ENCODE measurements at places on chromosomes 11 and 22. TPM values are rescaled to one million over a fixed set of nuclear protein-coding genes. Genes with fewer than 3 reads are reported as not detected.

TPBGL gene
- 0.69 TPM for total RNA-seq

DNA sequence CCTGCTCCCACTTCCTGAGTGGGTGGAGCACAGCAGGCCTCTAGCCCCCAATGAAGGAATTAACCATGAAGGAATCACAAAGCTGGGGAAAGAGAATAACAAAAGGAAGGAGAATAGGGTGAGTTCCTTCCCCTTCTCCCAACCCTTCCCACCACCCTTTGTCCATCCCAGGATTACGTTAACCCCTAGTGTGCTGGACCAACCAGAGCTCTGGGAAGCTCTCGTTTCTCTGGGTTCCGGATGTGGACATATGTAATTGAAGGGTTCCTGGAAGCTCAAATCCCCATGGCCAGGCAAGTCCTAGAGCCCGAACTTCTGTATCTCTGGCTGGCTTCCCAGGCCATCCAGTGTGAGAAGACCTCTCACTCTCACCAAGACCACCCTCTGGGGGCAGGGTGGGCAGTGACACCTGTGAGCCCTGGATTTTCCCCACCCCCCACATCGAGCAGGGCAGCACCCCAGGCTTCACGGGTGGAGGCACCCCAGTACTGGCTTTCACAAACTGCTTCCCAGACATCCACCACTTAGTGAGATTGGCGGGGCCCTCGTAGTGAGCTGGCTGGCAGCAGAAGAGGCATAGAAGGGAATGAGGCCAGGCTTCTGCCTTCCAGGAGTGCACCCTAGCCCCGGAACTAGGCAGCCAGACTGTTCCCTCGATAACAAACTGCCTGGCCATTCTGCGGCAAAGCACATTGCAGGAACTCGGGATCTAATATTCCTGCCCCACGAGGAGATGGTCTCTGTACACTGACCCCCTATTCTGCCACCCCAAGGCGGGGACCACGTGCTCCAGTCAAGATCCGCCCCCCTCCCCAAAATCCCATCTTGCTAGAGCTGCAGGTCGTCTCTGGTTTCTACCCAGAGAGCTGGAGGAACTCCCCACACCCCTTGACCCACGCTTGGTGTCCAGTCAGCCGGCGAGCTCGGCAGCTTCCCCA is 2.1 kb downstream of the NECTIN1 start:
- no peak overlapping the region for H3K27ac ChIP-seq
- peak overlapping the region; percentile 78 for H3K4me3 ChIP-seq
- H3K27me3 ChIP-seq = no peaks in the 10 kb centered on the region

GRCh38 chr11:79896258-79896657 is 455.4 kb upstream of the TENM4 start:
- no peak overlapping the region for H3K4me3 ChIP-seq
- no peak for DNase-seq
- H3K4me1 ChIP-seq = no peaks in the 10 kb centered on the region

DNA sequence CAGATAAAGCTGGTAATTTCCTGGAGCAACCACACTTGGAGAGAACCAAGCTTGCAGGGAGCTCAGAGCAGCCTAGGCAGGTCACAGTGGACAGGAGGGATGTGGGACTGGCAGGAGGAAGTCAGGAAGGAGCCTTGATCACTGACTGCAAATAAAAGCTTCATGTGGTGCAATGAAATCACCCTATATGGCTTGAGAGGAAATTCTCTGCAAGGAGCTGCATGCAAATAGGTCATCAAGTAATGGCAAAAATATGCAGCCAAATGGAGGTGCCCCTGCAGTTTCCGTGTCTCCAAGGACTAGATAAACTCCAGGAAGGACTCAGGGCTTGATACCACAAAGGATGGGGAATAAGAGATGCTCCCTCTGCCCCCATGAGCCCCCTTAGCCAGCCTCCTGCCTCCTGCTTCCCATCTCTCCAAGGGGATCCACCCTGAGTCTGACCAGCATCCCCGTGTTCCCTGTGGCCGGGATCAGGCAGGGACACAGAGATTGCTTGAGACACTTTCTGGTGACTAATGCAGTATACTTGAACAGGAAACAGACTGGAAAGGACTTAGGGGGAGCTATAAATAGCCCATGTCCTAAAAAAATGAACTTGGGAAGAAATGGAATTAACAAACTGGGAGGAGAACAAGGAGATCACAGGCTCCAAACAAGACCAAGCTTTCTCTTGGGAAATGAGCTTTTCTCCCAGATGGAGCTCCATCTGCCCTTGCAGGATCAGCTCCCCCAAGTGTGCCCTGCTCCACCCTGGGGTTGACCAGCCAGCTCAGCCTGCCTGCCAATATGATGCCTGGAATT is 23.9 kb upstream of the MICAL2 start:
- peak overlapping the region; percentile 92 for H3K27ac ChIP-seq
- H3K4me3 ChIP-seq = no peak overlapping the region
- peak; percentile 43 for DNase-seq
- H3K36me3 ChIP-seq = no peaks in the 10 kb centered on the region

GRCh38 chr11:112822478-112823274 is 138.5 kb upstream of the NCAM1 start:
- no peak overlapping the region for H3K27ac ChIP-seq
- no peaks in the 10 kb centered on the region for H3K36me3 ChIP-seq
- H3K4me1 ChIP-seq = no peaks in the 10 kb centered on the region
- DNase-seq = no peak
- no peak overlapping the region for H3K4me3 ChIP-seq
- no peaks in the 10 kb centered on the region for H3K27me3 ChIP-seq

DNA sequence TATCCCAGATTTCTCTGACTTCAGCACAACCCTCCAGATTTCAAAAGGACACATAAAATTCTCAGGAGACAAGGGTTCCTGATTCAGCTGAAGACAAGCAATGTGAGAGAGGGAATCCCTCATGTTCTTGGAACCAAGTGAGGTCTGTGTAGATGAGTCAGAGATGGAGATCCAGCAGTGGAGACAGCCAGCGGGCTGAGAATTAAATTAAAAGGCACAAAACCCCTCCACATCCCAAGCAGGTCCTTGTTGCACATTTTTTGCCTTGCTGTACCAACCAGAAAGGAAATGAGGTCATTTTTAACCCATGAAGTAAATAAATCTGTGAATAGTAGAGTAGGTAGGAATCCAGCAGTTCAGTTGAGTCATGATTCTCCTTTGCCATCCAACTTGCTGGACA is 9.7 kb downstream of the MTNR1B start:
- no peaks in the 10 kb centered on the region for H3K27me3 ChIP-seq
- H3K27ac ChIP-seq = no peak overlapping the region
- no peak for DNase-seq
- H3K4me1 ChIP-seq = no peaks in the 10 kb centered on the region
- H3K36me3 ChIP-seq = no peaks in the 10 kb centered on the region

- no peaks in the 10 kb centered on the region for H3K4me1 ChIP-seq
- no peak for DNase-seq
- no peaks in the 10 kb centered on the region for H3K36me3 ChIP-seq
These were observed 721.7 kb downstream of the DLG2 start for GRCh38 chr11:84905411-84905810.

DNA sequence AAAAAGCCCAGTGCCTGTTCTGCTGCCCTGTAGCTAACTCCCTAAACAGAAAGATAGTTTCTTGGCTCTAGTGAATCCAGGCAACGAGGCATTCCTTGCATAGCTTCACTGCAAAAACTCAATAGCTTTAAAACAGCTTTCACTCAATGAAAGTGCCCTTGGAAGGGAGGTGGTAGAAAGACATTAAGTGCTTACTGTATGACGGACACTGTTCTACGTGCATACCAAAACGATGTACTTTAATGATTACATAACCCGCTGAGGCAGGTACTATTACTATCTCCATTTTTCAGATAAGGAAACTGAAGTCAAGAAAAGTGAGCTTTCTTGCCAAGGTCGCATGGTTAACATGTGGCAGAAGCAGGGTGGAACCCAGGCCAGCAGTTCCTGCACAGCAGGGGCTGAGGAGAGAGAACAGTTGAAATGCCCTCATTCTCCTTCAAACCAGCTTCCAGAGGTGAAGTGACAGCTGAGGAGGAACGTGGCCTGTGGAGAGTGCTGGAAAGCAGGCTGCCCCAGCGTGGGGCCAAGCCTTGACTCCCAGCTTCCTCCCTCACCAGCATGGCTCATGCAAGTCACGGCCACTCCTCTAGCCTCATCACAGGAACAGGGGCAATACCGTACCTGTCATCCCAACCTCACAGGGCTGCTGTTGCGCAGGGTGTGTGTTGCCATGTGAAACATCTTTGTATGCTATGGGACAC is 227.5 kb upstream of the NARS2 start:
- H3K36me3 ChIP-seq = no peaks in the 10 kb centered on the region
- no peaks in the 10 kb centered on the region for H3K27me3 ChIP-seq
- peaks cover 3% of the 10 kb centered on the region for H3K4me1 ChIP-seq
- no peak overlapping the region for H3K27ac ChIP-seq

DNA sequence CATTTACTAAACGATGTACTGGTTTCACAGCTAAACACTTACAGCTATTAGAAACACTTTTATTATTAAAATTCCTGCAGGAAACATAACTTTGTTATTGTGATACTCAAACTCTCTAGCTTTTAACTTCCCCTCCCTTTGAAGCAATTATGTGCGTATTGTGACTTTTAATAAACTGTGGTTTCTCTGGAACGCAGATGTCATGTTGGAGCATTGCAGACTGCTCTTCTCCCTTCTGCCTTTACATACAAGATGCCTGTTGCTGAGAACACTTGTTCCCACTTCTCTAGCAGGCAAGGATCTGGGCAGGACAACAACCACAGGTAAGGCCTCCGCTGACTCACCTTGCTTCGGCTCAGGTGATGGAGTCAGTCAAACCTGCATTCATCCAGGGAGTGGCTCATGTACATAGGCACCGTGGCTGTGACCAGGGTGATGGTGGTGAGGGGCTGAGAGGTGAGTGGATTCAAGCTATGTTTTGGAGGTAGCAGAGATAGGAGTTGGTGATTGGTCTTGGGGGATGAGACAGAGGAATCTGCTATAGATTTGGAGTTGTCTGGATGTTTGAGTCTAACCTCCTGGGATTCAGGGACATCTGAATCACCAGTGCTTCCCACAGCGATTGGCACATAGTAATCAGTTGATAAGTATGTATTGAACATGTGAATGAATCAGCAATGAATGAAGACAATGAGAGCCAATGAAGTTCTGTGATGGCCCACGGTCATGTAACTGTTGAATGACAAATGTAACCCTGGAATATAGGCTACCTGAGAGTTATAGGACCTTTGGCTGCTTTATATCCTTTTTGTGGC is 106.0 kb downstream of the ADAMTS15 start:
- H3K27me3 ChIP-seq = no peaks in the 10 kb centered on the region
- H3K4me3 ChIP-seq = no peak overlapping the region
- no peaks in the 10 kb centered on the region for H3K36me3 ChIP-seq

- H3K27me3 ChIP-seq = no peaks in the 10 kb centered on the region
- H3K27ac ChIP-seq = no peak overlapping the region
- no peak for DNase-seq
- no peak overlapping the region for H3K4me3 ChIP-seq
- H3K36me3 ChIP-seq = no peaks in the 10 kb centered on the region
These were observed 40.9 kb upstream of the ETS1 start for GRCh38 chr11:128628325-128628673.

DNA sequence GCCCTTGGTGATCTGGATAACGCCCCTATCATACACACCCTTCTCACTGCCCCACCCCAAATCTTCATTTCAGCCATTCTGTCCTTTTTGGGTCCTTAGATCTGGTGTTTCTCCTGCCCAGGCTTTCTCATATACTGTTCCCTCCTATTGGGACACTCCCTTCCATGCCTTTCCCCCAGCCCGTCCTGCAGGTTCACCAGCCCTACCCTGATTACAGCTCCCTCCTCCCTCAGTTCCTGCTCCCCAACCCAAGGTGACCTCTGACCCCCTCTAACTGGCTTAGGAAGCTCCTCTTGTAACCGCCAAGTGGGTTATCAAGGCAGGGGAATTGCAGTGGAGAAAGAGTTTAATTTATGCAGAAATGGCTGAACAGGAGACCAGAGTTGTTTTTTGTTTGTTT is 13.0 kb downstream of the MTFP1 start:
- H3K27ac ChIP-seq = no peak overlapping the region
- no peaks in the 10 kb centered on the region for H3K27me3 ChIP-seq

DNA sequence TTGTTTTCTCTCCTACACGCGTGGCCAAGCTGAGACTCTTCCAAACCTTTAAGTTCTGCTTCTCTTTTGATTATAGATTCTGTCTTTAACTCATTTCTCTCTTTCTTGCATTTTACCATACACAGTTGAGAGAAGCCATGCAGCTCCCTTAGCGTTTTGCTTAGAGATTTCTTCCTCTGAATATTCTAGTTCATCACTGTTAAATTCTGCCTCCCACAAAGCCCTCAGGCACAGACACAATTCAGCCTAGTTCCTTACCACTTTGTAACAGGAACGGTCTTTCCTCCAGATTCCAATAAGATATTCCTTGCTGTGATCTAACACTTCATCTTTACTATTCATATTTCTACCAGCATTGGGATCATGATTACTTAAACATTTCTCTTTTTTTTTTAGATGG is 24.7 kb upstream of the CD81 start:
- H3K36me3 ChIP-seq = no peaks in the 10 kb centered on the region
- no peaks in the 10 kb centered on the region for H3K4me1 ChIP-seq
- H3K4me3 ChIP-seq = no peak overlapping the region
- DNase-seq = no peak
- no peaks in the 10 kb centered on the region for H3K27me3 ChIP-seq
